ENCODE measurements at places on chromosomes 3 and 15.
A peak's percentile ranks its signal among the peaks of the same experiment; 100 is the strongest.

DNA sequence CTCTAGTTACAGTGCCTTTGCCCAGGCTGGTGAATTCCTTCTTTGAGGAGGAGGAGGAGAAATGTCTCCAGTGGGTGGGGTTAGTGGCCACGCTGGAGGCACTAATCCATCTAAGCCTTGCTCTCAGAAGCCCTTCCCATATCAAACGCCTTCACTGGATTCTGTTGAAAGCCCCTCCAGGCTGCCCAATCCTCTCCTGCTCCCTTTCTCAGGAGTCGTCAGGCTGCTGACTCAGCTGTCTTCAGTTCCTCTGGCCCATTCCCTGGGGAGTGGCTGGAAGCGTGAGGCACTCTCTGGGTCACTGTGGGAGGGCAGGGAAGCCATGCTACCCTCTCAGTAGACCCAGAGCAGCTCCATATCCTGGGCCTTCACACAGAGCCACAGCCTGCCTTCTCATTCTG is 2.7 kb downstream of the AP2M1 start:
- no peak for DNase-seq

DNA sequence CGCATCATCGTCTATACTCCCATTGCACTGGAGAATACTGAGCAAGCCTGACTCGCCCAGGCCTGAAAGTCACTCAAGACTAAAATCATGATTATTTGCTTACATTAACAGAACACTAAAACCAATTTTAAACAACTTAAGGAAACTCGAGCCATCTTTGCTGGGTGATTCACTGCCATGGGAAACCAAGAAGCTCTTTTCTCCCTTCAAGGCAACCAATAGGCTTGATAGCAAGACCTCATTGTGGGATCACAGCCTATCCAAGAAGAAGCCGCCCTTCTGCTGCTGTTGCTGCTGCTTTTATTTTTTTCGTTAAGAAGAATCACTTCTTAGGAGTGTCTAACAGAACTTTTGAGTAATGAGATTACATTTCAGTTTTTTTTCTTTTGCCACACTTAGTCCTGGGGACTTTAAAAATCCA is 479.4 kb downstream of the FOXP1 start:
- peak; percentile 80 for DNase-seq

GRCh38 chr3:100008081-100008698 is 106.1 kb downstream of the FILIP1L start:
- DNase-seq, result no peak

DNA sequence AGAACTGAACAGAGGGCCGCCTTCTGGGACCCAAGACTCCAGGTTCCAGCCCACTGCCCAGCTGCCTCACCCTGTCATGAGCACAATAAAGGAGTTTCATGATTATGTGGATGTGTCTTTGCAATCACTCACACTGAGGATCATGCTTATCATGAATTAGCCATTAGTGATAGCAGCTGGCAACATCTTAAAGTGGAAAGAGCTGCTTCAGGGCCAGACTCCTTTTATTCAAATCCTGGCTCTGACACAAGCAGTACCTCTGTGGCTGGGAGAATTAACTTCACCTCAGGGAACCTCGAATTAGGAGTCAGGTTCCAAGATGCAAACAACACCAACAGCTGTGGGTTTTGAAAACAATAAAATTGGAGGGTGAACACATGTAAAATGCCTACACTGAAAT is 6.6 kb upstream of the SCAP start:
- no peak for DNase-seq

DNA sequence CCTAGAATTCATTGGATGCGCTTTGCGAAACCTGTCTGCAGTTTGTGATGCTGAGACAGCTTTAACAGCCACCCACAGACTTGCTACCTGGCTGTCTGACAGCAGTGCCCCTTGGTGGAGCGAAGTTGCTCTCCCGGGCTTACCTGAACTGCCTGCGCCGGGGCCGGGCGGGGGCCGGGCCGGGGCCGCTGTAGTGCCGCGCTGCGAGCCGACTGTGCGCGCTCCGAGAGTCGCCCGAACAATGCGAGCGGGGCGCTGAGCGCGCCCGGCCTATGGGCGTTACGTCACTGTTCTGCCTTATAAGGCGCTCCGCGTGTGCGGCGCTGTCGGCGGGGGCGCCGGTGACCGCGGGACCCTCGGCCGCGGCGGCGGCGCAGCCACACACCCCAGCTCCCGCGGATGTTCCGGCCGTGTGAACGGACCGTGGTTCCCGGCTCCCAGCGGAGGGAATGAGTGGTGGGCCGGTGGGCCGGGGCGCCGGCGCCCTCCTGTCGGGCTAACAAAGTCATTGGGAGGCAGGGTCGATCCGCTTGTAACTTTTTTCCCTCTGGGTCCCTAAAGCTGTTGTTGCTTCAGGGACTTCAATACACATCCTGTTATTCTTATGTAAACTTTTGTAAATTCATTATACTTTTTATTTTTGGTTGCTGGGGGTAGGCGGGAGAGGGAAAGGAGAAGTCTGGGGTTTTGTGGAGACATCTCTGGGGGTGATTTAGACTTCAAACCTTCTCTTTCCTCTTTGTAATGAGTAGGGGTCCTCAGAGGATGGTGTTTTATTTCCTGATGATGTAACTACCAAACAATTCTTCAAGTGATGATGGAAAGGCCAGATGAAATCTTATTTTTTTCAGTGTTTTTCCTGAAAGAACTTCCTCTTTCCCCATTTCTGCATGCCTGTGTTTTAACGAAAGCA is 58.5 kb downstream of the CMSS1 start:
- no peak for DNase-seq

DNA sequence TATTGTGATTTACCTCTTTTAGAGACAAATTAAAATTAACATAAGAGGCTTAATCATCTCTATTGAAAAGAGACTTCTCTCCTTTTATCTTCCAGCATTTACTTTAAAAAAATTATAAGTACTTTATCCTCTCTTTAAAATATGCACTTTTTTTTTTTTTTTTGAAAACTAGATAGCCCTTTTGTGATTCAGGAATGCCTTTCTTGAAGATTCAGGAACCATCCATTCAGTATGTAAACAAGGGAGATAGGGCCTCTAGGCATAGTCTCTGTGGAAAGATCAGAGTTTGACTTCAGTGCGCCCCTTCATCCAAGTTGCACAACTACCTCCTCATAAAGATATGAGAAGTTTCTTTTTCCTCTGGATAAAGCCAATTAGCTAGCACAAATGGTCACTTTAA is 1163.7 kb downstream of the SI start:
- no peak for DNase-seq

DNA sequence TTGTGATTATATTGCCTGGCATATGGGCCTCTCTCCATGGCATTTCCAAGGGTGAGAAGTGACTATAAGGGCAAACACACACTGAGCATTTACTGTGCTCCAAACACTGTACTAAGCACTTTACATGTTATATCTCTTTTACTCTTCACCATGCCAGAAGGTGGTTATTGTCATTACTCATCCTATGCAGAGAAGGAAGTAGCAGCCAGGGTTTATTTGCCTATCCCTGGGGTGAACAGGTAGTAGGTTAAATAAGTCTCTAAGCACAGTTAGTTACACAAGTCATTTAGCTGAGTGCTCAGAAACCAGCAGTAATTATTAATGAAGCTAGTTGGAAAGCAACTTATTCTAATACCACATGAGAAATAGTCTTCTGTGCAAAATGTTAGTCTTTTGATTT is 109.9 kb upstream of the SYNPR start:
- DNase-seq, result no peak

GRCh38 chr3:93923006-93923405 is 50.7 kb downstream of the PROS1 start:
- DNase-seq, result no peak

DNA sequence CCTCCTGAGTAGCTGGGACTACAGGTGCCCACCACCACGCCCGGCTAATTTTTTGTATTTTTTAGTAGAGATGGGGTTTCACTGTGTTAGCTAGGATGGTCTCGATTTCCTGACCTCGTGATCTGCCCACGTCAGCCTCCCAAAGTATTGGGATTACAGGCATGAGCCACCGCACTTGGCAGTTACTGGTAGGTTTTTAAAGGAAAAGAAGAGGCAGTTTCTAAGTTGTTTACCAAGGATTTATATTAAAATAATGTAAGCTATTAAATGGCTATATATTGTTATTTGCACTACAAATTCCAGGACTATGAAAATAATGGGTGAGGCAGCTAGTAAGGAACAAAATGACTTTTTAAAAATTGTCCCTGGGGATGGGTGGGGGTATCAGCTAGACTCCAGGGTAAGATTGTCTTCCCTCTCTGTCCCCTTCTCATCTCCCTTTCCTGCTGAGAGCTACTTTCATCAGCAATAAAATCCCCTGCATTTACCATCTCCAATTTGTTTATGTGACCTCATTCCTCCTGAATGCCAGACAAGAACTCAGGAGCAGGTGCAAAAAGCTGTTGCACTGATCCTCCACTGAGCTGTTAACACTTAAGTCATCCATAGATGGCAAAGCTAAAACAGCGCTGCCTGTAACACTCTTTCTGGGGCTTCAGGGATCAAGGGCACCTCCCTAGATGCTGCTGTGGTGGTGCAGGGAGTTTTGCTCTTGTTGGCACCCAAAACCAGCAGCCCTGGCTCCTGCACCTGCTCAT is 165.2 kb downstream of the ZPLD1 start:
- DNase-seq, result no peak

DNA sequence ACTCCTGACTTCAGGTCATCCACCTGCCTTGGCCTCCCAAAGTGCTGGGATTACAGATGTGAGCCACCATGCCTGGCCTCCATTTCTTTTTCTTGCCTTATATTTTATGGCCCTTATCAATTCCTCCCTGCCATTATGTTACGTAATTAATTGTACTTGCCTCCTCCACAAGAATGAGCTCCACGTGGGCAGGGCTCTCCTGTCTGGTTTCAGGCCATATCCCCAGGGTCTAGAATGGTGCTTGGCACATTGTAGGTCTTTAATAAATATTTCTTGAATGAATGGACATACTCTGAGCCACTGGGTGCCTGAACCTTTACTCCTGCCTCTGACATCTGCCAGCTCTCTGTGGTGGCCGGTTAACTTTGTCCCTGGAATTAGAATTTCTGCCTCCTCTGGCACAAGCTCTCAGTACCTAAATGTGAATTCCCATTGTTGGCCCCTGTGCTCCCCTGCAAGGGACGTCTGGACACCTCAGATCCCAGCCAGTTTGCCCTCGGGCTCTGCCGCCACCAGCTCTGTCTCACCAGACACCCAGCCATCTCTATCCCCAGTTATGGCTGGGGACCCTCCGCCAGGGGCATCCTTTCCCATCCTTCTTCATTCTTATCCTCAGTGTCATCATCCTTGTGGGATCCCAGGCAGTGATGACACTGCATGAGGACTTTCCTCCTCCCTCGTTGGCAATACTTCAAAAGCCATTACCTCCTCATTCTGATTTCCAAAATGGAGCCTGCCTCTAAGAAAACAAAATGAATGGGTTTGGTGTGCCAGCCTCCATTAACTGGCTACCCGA is 165.6 kb upstream of the SMAD3 start:
- DNase-seq, result no peak

- no peak for DNase-seq
These were observed 33.2 kb downstream of the RAB27A start for GRCh38 chr15:55256281-55257011.

- no peak for DNase-seq
These were observed 201.1 kb downstream of the AKAP13 start for GRCh38 chr15:85581495-85581894.

- DNase-seq, result peak; percentile 57
These were observed 278.4 kb upstream of the ZPLD1 start for GRCh38 chr3:102156426-102156825.

DNA sequence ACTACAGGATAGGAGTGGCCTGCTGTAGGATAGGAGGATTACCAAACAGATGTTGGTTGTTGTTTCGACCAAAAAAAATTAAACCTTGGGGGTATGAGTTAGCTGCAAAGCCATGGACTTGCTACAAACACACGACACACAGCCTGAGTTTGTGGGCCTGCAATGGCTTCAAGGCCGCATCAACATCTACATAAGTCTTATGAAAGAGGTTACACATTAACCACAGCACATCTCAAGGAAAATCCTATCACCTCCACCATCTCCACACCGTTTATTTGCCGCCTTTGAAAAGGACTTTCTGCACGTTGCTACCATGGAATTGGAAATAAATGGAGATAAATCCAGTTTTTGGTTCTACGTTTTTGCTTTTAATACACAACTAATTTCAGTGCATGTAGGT is 23.0 kb downstream of the LRIG1 start:
- DNase-seq, result no peak

GRCh38 chr15:23518104-23518503 is 47.4 kb upstream of the MKRN3 start:
- DNase-seq, result no peak

GRCh38 chr3:172698631-172699030 is 12.2 kb downstream of the NCEH1 start:
- DNase-seq, result no peak

GRCh38 chr3:126448136-126448892 is 27.4 kb downstream of the ZXDC start:
- DNase-seq, result no peak

DNA sequence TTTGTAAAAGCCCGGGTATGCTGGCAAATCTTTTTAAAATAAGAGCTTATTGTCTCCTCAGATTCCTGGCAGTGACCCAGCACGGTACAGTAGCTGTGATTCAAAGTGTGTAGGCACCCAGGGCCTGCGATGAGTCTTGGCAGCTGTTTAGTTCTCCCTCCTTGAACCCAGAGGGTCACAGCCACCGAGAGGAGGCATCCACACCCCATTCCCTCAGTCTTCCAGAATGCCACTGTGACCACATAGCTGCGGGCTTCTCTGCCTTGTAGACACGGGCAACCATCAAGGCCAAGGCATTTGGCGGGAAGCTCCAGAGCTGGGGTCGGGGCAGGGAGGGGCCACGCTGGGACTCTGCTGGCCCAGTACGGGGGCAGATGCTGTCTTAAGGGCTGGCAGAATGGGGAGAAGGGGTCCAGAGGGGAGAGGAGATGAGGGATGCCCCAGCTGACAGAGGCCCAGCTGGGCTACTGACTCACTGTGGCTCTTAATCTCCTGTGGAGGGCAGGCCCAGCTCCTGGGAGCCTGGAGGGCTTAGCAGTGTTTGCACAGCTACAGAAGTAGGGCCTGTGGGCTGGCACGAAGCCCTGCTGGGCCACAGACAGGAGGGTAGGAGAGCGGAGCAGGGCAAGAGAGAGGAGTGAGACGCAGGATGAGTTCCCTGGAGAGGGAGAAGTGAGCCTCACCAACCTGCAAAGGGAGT is 68.8 kb upstream of the DLG1 start:
- DNase-seq, result no peak

DNA sequence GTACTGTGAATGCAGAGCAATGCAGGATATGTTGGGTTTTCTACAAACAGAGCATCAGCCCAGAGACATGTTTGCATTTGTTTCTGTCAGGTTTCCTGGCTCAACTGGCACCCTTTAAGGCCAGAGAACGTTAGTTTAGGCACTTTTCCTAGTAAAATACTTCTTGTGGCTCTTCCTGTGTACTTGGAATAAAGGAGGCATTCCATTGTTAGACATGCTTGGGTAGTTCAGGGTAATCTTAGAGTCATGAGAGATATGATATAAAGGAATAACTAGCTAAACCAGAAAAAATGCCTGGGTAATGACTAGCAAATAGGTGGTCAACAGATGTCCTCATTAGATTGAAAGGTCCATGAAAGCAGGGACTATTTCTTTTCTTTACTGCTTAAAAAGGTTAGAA is 60.4 kb upstream of the RBM5 start:
- DNase-seq, result no peak

Measured in HFF-Myc (cell line).